Right lung (tissue), 10 donors: ENCODE measurements at places on chromosomes 2 and 18. TPM values are rescaled to one million over a fixed set of nuclear protein-coding genes. Genes with fewer than 3 reads are reported as not detected.

GRCh38 chr2:197059477-197059876 is 133.0 kb upstream of the PGAP1 start:
- no peak for DNase-seq

DNA sequence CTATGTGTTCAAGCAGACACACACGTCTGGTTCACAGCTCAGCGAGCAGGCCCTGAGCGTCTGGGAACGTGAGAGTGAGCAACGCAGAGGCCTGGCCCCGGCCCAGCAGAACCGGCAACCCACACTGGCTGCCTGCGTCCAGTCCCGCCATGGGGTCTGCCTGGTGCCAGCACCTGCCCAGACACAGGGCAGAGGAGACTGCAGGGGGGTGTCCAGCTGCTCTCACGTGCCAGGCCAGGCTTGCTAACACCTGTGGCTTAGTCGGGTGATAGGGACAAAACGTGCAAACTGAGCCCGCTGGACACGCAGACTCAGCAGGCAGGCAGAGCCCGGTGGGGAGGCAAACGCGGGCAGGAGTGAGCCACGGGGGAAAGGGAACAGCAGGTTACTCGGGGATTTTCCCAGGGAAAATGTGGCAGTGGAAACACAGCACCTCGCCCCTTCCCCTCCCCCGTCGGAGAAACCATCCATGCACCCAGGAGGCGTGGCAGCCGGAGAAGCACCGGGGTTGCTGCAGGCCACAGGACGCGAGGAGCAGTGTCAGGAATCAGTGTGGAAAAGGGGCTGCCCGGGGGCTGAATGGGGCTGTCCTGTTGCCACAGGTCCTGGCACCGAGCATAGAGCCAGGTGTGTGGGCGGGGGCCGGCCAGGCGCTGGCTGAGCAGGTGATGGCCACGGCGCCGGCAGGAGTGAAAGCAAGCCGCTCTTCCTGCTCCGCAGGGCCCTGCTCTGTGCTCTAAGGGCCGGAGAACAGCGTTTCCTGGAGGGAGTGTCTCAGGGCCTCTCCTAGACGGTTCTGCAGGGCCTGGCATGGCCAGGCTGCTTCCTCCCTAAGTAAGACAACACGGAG is 154.7 kb downstream of the HDAC4 start:
- DNase-seq: no peak

- no peak for DNase-seq
These were observed 61.9 kb downstream of the CENPO start for GRCh38 chr2:24855022-24855622.

DNA sequence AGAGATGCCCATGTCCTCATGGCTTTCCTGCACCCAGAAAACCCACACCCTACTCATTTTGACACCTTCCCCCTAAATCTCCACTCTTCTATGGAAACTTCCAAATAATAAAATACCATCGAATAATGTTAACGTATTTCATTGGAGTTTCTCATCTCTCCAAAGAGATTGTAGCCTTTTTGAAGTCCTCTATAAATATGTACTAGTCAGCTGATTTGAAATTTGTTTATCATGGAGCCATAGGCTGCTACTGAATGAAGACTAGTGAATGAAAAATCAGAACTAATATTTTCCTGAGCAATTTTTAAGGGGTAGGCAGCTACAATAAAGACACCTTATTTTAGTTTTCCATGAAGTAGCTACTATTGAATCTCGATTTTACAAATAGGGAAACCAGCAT is 226.1 kb upstream of the EPAS1 start:
- DNase-seq: no peak

- DNase-seq: no peak
These were observed 43.0 kb upstream of the FOSL2 start for GRCh38 chr2:28349546-28350165.

DNA sequence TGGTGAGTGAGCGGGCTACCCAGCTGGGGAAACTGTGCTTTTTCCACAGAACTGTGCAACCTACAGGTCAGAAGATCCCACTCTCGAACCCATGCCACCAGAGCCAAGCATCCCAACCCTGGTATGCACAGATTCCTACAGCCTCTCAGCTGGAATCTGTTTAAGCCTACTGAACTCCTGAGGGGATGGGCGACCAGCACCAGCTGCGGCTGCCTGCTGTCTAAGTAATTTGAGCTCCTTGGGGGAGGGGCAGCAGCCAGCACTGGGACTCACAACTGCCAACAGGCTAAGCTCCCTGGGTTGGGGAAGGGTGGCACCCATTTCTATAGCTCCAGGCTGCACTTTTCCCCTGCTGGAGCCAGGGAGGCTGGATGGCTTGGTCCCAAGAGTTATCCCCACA is 11.8 kb downstream of the CYP27C1 start:
- no peak for DNase-seq

GRCh38 chr2:20917287-20917660 is 94.4 kb upstream of the LDAH start:
- DNase-seq: no peak

- DNase-seq: no peak
These were observed 143.4 kb downstream of the NCKAP5 start for GRCh38 chr2:133424876-133425275.

GRCh38 chr2:126722546-126722945 is 66.6 kb downstream of the GYPC start:
- DNase-seq: no peak

GRCh38 chr18:34809451-34810072 is 99.5 kb downstream of the DTNA start:
- peak; percentile 61 for DNase-seq

GRCh38 chr2:44844651-44845270 is 96.7 kb upstream of the SIX3 start:
- no peak for DNase-seq

- DNase-seq: no peak
These were observed 58.6 kb upstream of the CCDC195 start for GRCh38 chr2:224774735-224775134.

Gene GKN1
- not detected for polyA plus RNA-seq

Gene HOXD3
- polyA plus RNA-seq: 0.49 TPM

Gene QPCT
- polyA plus RNA-seq: 6.6 TPM

Gene CYP27C1
- 13.0 TPM for polyA plus RNA-seq

Gene CPLX4
- polyA plus RNA-seq: not detected

Gene ANO7
- 2.5 TPM for polyA plus RNA-seq

Gene FAM237A
- polyA plus RNA-seq: not detected

Gene ID2
- 474 TPM for polyA plus RNA-seq

Gene RTKN
- 43.1 TPM for polyA plus RNA-seq
